Gastrocnemius medialis (tissue), 4 donors: ENCODE measurements at places on chromosomes 4 and X. TPM values are rescaled to one million over a fixed set of nuclear protein-coding genes. Genes with fewer than 3 reads are reported as not detected.

GRCh38 chr4:128688846-128689437, 120.6 kb upstream of the JADE1 start:
- H3K27ac ChIP-seq, result no peak overlapping the region
- no peak overlapping the region for H3K4me3 ChIP-seq
- no peaks in the 10 kb centered on the region for H3K27me3 ChIP-seq
- H3K36me3 ChIP-seq, result no peaks in the 10 kb centered on the region
- H3K4me1 ChIP-seq, result no peaks in the 10 kb centered on the region
- DNase-seq, result no peak

DNA sequence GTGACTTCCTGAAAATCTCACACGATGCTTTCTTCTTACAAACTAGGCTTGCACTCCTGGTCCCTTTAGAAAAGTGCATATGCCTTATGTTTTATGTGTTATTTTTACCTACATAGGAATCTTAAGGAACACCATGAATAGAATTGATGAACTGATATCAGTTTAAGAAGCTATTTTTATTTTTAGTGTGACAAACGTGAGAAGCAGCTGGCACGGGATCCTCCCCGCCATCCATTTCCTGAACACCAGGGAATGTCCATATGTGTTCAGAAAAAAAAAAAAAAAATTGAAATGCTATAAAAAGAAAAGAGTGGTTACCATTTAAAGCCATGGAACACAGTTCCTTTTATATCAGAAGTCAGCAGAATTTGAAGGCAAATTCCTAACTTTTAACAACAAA, 1096.1 kb upstream of the PRKX start:
- no peaks in the 10 kb centered on the region for H3K27me3 ChIP-seq
- H3K4me1 ChIP-seq, result no peaks in the 10 kb centered on the region
- no peak overlapping the region for H3K27ac ChIP-seq
- no peak overlapping the region for H3K4me3 ChIP-seq
- H3K36me3 ChIP-seq, result no peaks in the 10 kb centered on the region
- no peak for DNase-seq

PDCL2 gene
- total RNA-seq, result not detected

DNA sequence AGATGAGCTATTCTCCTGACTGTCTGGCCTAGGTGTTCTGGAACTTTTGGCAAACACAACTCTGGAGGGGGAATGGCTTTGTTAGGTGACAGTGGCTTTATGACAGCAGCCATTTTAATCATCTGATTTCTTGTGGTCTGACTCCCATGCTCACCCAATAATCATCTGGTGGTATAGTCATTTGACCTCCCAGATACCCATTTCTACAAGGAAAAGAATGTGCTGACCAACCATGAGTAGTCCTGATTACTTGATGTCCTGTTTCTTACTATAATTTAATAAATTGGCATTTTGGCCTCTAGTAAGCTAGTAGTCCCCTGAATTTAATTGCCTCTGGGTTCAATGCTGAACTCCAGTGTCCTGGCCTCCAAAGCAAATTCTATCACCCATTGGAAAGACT, 109.9 kb upstream of the DUSP21 start:
- no peaks in the 10 kb centered on the region for H3K27me3 ChIP-seq
- no peaks in the 10 kb centered on the region for H3K4me1 ChIP-seq
- no peak overlapping the region for H3K27ac ChIP-seq
- no peak for DNase-seq
- H3K4me3 ChIP-seq, result no peak overlapping the region

DNA sequence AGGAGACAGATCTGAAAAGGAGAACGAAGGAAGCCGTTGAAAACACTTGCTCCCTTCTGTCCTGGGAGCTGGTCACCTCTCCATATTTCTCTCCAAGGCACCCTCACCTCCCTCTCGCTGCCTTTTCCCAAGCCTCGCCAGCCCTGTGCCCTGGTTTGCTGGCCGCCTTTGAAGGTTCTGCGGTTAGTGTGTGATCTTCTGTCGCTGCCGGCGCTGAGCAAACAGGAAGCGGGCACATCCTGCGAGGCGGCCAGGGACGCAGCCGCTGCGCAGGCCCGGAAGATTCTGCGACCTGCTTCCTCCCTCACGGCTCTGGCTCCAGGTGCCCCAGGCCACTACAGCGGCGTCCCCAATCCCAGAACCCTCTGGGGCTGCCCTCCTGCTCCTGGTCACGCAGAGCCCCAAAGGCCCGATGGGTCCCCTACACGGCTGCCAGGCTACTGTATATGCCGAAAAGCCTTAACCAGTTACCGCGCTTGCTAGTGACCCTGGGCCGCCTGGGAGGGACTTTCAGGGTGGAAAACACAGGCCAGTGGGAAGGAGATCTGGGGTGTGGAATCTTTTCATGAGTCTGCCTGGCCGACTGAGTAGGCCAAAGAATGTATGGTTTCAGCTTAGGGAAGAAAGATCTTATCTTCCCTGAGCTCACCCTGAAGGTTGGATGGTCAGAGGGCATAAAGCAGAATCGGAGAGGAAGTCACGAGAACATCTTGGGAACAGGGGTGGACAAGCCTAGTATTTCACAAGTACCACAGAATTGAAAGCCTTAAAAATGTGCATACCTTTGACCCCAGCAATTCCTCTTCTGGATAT, 2.3 kb upstream of the SASH3 start:
- no peak for DNase-seq
- peak overlapping the region; percentile 44 for H3K27ac ChIP-seq
- H3K27me3 ChIP-seq, result no peaks in the 10 kb centered on the region
- H3K4me1 ChIP-seq, result no peaks in the 10 kb centered on the region

DNA sequence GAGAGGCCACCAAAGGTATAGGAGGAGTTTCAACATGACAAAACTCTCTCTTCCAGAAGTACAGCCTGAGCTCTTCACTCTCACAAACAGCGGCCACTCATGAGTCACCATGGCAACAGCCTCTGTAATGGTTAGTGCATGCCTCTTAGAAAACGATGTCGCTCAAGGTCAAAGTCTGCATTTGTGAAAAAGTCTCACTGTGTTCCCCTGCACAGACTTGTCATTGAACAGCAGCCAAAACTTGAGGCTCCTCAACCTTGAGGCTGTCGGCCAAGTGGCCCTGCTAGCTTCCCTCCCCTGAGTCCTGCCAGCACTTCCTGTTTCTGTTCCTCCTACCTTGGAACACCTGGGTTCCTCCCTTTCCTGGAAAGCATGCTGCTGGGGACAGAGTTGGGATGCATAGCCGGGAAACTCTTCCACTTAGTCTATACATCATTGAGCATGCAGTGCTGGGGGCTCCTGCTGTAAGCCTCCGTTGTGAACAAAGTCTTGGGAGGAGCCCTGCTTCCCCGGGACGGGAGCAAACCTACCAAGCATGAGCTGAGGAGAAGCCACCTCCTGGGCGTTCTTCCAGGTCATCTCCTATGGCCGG, 66.6 kb downstream of the ING2 start:
- H3K4me1 ChIP-seq, result no peaks in the 10 kb centered on the region
- DNase-seq, result no peak
- no peaks in the 10 kb centered on the region for H3K36me3 ChIP-seq
- H3K27ac ChIP-seq, result no peak overlapping the region
- H3K27me3 ChIP-seq, result no peaks in the 10 kb centered on the region

VSIG1 gene
- not detected for total RNA-seq

GRCh38 chr4:16264798-16265197, 38.5 kb upstream of the TAPT1 start:
- no peak overlapping the region for H3K27ac ChIP-seq
- peaks cover 7% of the 10 kb centered on the region for H3K4me1 ChIP-seq
- no peaks in the 10 kb centered on the region for H3K36me3 ChIP-seq

DNA sequence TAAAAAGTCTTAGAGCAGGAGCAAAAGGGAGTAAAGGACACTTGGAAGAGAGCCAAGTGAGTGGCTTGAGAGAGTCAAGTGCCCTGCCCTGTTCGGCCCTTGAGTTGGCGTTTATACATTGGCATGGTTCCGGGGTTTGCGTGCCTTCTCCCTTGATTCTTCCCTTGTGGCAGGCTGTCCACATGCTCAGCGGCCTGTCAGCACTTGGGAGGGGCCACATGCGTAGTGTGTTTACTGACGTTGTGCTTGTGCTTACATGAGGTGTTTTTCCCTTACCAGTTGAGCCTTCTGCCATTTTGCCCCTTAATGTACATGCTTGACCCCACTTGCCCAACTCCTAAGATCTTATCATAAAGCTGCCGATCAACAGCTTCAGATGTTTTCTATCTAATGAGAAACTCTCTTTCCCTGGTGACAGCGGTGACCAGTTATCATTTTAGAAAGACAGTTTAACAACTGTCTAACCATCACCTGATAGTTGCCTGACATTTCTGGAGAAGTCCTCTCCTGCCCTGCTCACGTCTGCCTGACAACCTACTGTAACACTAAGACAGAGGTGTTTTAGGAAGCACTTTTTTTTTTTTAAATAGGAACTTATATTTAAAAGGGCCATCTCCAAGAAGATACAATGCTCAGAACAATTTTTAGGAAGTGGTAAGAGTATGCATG, 49.5 kb upstream of the GC start:
- no peak overlapping the region for H3K4me3 ChIP-seq
- DNase-seq, result no peak
- no peaks in the 10 kb centered on the region for H3K36me3 ChIP-seq
- no peaks in the 10 kb centered on the region for H3K4me1 ChIP-seq

DNA sequence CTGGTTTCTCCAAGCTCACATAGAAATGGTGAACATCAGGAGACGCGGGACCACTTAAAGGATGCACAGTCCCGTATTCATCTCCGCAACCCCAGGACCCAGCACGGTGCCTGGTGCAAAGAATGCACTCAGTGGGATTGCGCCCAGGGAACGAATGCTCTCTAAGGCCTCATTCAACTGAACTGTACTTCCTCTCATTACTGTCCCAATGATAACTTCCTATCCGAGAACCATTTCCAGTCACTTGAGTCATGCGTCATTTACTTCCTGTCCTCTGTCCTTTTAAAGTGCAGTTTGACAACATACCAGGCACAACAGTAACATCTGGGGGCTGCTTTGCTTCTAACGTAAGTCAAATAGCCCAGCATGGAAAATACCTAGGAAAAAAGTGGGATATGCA, 75.7 kb downstream of the RBM47 start:
- H3K27ac ChIP-seq, result no peak overlapping the region
- no peaks in the 10 kb centered on the region for H3K36me3 ChIP-seq
- no peaks in the 10 kb centered on the region for H3K27me3 ChIP-seq
- H3K4me3 ChIP-seq, result no peak overlapping the region

SLITRK2 gene
- not detected for total RNA-seq

GRCh38 chrX:16319929-16320328, 152.6 kb downstream of the MAGEB17 start:
- no peaks in the 10 kb centered on the region for H3K36me3 ChIP-seq
- no peaks in the 10 kb centered on the region for H3K27me3 ChIP-seq

- H3K4me1 ChIP-seq, result no peaks in the 10 kb centered on the region
- no peak overlapping the region for H3K4me3 ChIP-seq
- no peaks in the 10 kb centered on the region for H3K36me3 ChIP-seq
- DNase-seq, result no peak
- no peaks in the 10 kb centered on the region for H3K27me3 ChIP-seq
These were observed 378.8 kb downstream of the BCOR start for GRCh38 chrX:39718981-39719380.

- no peak for DNase-seq
- H3K27me3 ChIP-seq, result no peaks in the 10 kb centered on the region
- H3K4me1 ChIP-seq, result peaks cover 19% of the 10 kb centered on the region
- no peaks in the 10 kb centered on the region for H3K36me3 ChIP-seq
These were observed 18.6 kb upstream of the SH3TC1 start for GRCh38 chr4:8180310-8181093.

- no peak overlapping the region for H3K27ac ChIP-seq
- no peaks in the 10 kb centered on the region for H3K36me3 ChIP-seq
- H3K27me3 ChIP-seq, result no peaks in the 10 kb centered on the region
- no peaks in the 10 kb centered on the region for H3K4me1 ChIP-seq
- peak; percentile 15 for DNase-seq
- H3K4me3 ChIP-seq, result no peak overlapping the region
These were observed 73.6 kb upstream of the RBMX start for GRCh38 chrX:136953867-136954787.

DNA sequence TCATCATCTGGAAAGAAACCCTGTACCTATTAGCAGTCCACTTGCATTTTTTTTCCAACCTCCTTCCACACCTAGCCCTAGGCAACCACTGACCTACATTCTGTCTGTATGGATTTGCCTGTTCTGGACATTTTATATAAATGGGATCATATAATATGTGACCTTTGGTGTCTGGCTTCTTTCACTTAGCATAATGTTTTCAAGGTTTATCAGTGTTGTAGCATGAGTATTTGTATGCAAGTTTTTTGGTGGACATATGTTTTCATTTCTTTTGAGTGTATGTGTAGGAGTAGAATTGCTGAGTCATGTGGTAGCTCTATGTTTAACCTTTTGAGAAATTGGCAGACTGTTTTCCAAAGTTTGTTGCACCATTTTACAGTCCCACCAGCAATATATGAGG, 198.6 kb downstream of the CEP135 start:
- H3K36me3 ChIP-seq, result no peaks in the 10 kb centered on the region
- H3K4me3 ChIP-seq, result no peak overlapping the region
